Lung (tissue), 17 donors: ENCODE measurements at places on chromosomes 16 and 17. TPM values are rescaled to one million over a fixed set of nuclear protein-coding genes. Genes with fewer than 3 reads are reported as not detected.

- DNase-seq: no peak
Measured at GRCh38 chr16:75139498-75139897, 8.8 kb upstream of the ZFP1 start.

GRCh38 chr17:83078378-83079351 is 744 bp upstream of the METRNL start:
- no peak for DNase-seq

- DNase-seq: peak; percentile 25
Measured at GRCh38 chr17:79970576-79971068, 65.0 kb downstream of the TBC1D16 start.

- peak; percentile 53 for DNase-seq
Measured at GRCh38 chr17:68437979-68438822, 19.1 kb downstream of the WIPI1 start.

DNA sequence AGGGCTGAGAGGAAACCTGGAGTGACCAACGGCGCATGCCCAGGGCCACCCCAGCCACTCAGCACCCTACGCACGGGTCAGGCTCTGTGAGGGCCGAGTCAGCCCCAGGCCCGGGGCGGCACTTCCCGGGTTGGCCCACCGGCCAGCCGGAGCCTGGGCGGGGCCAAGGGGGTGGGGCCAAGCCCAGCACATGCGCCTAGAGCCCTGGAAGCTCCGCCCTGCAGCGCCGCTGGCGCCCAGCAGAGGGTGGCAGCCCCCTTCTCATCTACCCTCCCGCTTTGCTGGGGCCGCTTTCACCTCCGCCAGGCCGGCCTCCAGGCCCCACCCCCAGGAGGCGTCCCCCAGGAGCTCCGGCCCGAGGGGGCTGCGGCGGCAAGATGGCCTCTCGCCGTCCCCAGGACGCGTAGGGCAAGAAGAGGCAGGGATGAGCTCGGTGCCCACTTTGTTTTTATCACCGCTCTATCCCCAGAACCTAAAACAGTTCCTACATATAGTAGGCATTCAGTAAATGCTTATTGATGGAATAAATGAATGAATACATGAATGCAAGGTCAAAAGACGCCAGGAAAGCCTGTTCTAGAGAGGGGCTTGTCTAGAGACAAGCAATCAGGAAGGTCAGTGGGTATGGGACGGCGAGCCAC is 31.3 kb downstream of the MYO18A start:
- DNase-seq: peak; percentile 97

- peak; percentile 37 for DNase-seq
Measured at GRCh38 chr17:76368545-76368944, 14.8 kb upstream of the PRPSAP1 start.

- DNase-seq: no peak
Measured at GRCh38 chr17:14072881-14073280, 3.6 kb downstream of the COX10 start.

- DNase-seq: no peak
Measured at GRCh38 chr16:55955424-55955823, 80.3 kb upstream of the CES5A start.

DNA sequence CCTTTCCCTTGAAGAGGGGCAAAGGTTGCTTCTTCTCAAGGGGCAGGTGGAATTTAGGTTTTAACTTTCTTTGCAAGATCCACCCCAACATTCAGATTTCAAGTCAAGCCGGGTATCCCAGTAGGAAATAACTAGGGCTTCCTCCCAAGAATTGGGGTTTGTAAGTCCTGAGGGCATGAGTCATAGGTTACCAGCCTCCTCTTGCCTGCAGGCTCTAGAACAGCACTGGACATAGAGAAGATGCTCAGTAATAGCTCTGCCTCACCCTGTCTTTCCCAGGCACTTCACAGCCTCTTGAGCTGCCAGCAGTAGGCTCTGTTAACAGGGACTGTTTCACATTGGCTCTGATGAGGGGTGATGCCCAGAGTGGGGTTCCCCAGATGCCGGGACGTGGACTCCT is 35.8 kb upstream of the ZFP90 start:
- DNase-seq: no peak

DNA sequence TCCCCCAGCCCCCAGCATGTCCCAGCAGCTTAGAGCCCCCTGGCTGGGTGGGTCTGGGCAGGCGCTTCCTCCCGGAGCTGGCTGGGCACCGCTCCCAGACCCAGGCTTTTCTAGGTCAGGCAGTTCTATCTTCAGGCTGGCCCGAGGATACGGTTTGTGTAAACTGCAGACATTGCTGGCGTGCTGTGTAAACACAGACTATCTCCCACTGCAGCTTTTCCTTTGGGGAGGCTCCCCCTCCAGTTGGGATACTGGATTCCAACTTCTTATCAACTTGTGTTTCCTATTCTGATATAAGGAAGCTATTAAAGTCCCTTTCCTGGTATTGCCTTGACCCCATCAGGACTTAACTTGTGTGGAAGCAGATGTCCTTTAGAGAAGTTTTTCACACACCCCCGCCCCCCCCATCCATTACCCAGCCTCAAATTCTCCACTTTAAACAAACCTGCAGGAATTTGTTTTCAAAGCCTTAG is 18.3 kb upstream of the GNA13 start:
- peak; percentile 92 for DNase-seq

GRCh38 chr16:22428654-22429053 is 54.2 kb upstream of the CDR2 start:
- DNase-seq: no peak

DNA sequence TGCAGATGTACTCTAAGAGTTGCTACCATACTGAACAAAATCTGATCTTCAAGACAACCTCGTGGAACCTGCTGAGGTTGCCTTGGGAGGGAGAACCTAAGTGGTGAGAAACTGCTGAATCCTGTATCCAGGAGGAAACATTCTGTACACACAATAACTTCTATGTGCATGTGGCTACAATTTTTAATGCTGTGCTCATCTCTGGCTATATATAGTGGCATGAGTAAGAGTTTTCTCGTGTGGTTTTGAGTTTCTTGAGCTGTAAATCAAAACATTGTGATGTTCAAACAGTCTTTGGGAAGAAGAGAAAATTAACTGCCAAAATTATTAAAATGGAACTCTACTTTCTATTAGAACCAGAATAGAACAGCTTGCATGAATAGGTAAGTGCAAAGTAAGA is 206.8 kb downstream of the CA10 start:
- DNase-seq: no peak

GRCh38 chr17:42441371-42442195 is 17.1 kb upstream of the ATP6V0A1 start:
- no peak for DNase-seq

DNA sequence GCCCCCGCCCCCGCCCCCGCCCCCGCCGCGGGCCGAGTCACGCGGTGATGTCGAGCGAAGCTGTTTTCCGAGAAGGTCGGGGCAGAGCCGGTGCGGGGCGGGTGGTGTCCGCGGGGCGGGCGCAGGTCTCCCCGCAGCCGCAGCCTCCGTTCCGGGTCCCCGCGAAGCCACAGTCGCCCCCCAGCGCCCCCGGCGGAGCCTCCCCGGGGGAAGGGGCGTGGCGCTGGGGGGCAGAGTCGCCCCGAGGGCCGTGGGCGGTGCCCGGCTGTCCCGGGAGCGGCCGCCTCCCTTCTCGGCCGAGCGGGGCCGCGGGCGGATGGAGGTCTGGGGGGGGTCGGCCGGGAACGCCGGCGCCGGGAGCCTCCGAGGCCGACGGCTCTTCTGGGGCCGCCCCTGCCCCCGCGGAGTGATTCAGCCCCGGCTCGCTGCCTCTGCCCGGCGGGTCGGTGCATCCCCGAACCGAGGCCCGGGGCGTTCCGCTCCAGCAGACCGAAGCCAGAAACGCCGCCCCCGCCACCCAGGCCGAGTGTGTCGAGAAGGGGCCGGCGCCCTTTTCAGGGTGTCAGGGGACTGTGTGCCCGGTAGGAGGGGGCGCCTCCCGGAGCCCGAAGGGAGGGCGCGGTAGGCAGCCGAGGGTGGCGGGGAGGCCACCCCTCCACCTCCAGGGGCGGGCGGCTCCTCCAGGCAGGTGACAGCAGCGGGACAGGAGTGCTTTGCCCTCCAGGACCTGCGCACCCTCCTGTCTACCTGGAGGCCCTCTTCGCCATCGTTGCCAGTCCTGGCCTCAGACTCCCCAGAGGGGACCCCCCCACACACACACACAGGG is 1.7 kb downstream of the METRNL start:
- DNase-seq: peak; percentile 42

TBC1D3K gene
- polyA plus RNA-seq: not detected

GPR142 gene
- not detected for polyA plus RNA-seq

MT3 gene
- polyA plus RNA-seq: 1.3 TPM
